ENCODE measurements at places on chromosomes 3 and 15.

GRCh38 chr3:172678068-172678467, 32.8 kb downstream of the NCEH1 start:
- peaks cover 6% of the 10 kb centered on the region for H3K36me3 ChIP-seq
- no peak overlapping the region for H3K27ac ChIP-seq
- no peak overlapping the region for H3K4me3 ChIP-seq
- DNase-seq, result no peak
- H3K4me1 ChIP-seq, result peaks cover 5% of the 10 kb centered on the region

DNA sequence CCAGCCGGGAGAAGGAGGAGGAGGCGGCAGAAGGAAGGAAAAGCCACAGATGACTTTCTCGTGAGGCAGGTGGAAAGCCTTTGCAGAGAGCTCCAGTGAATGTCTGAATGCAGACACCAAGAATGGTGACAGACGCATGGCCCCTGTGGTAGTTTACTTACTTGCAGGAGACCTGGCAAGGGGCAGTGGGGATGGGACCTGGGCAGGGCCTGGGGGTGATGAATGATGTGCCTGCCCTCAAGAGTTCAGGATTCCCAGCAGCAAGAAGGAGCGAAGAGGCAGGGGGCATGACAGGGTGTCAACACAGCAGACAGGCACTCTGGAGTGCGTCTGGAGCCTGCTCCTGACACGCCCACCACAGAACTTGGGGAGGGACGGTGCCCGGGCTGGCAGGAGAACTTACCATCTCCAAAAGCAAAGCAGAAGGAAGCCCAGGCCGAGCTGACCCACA, 260.5 kb upstream of the LYSMD4 start:
- DNase-seq, result no peak
- no peaks in the 10 kb centered on the region for H3K4me1 ChIP-seq
- peaks cover 13% of the 10 kb centered on the region for H3K36me3 ChIP-seq
- no peak overlapping the region for H3K4me3 ChIP-seq
- H3K27ac ChIP-seq, result no peak overlapping the region

DNA sequence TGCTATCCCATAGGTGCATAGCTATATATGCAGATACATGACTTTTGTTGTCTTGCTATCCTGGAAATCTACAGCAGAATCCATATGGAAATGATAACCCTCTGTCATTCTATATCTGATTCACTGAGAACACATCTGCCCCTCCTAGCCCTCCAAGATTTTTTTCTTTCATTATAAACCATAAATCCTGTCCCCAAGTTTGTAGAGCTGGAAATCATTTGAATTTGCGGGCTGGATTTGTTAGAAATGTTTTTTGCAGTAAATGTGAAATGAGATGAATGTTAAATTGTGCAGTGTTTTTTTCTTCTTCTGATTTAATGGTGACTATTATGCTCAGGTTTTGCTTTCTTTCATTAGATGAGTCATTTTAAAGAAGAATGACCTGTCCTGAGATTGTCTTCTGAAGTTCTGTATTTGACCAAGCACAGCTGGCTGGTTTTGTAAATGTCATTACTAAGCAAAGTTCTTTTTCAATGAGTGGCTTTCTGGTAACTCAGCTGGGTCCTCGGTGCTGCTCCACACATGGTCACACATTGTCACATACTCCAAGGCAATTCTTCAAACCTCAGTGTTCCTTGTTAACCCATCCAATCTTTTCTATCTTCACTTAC, 25.3 kb upstream of the ABHD17C start:
- DNase-seq, result no peak
- no peaks in the 10 kb centered on the region for H3K4me1 ChIP-seq
- no peak overlapping the region for H3K4me3 ChIP-seq
- H3K27ac ChIP-seq, result no peak overlapping the region
- H3K27me3 ChIP-seq, result peaks cover 34% of the 10 kb centered on the region

DNA sequence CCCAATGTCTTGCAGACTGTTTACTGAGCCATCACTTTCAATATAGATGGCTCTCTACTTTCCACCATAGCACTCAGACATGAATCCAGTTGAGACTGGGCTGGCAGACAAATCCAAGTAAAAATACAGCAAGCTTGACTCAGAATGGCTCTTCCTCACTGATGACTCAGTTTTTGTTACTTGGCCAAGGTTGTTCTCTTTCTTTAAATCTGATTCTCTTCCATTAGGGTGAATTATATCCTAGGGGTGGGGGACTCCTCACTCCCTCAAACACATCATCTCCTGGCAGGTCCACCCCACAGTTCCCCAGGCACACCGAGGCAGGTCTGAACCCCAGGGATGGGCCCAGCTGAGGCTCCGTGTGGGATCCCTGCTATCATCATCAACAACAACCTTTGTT, 157.9 kb downstream of the MEX3B start:
- H3K27ac ChIP-seq, result no peak overlapping the region
- H3K27me3 ChIP-seq, result no peaks in the 10 kb centered on the region
- H3K4me3 ChIP-seq, result no peak overlapping the region
- H3K36me3 ChIP-seq, result no peaks in the 10 kb centered on the region
- no peaks in the 10 kb centered on the region for H3K4me1 ChIP-seq

- no peak overlapping the region for H3K27ac ChIP-seq
- no peaks in the 10 kb centered on the region for H3K4me1 ChIP-seq
- H3K4me3 ChIP-seq, result no peak overlapping the region
- DNase-seq, result no peak
- peaks cover 17% of the 10 kb centered on the region for H3K27me3 ChIP-seq
These were observed 38.2 kb downstream of the TIMP4 start for GRCh38 chr3:12120374-12121140.

DNA sequence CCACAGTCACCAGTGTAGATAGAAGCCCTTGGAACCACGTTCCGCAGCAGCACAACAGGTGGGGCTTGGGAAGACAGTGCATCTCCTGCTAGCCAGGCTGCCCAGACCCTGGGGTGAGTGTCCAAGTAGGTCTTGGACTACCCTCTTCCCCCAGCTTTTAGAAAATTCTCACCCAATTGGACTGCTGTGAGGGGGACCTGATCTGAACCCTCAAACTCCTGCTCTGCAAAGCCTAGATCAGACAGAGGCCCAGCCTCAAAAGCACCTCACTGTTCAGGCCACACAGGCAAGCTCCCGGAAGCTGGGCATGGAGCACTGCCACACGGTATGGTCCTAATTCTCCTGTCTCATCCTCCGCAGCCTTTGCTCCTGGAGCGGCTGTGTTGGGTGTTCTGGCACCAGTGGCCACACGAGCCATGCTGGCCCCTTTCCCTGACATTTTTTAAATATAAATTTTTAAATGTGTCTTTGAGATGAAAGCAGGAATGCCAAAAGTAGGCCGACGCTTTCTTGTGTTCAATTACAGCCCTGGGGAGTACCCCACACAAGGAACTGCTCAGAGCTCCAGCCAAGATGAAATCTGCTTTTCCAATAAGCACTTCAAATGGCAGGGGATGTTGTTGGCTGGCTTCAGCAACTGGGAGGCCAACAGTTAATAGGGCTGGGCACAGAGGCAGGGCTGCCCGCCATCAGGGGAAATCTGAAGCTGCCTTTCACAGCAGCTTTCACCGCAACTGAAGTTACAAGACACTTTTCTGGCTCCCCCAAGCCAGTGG, 40.9 kb downstream of the CPN2 start:
- no peak overlapping the region for H3K4me3 ChIP-seq
- peaks cover 18% of the 10 kb centered on the region for H3K4me1 ChIP-seq
- no peak overlapping the region for H3K27ac ChIP-seq

DNA sequence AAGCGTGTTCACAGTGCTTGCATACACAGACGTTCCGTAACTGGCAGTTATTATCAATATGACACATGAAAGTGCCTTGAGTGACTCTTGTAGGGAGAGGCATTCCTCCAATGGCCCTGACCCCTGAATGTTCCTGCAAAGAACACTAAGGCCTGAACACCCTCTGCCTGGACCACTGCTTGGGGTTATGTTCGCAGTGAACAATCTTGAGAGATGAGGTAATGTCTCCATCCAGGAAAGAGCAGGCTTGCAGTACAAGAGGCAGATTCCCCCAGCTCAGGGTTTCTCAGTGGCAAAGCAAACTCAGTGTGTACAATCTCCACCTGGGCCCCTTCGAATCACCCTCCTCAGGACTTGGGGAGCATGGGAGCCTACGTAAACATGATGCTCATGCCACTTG, 324.6 kb downstream of the MAGI1 start:
- peaks cover 3% of the 10 kb centered on the region for H3K27me3 ChIP-seq
- no peak for DNase-seq
- no peaks in the 10 kb centered on the region for H3K4me1 ChIP-seq
- no peak overlapping the region for H3K27ac ChIP-seq
- H3K4me3 ChIP-seq, result no peak overlapping the region

- no peaks in the 10 kb centered on the region for H3K36me3 ChIP-seq
- no peaks in the 10 kb centered on the region for H3K4me1 ChIP-seq
- H3K4me3 ChIP-seq, result no peak overlapping the region
These were observed 41.5 kb downstream of the TNK2 start for GRCh38 chr3:195866686-195867511.

GRCh38 chr3:194139071-194139813, 3.3 kb downstream of the HES1 start:
- no peak for DNase-seq
- no peaks in the 10 kb centered on the region for H3K36me3 ChIP-seq
- H3K27ac ChIP-seq, result no peak overlapping the region
- peaks cover 56% of the 10 kb centered on the region for H3K4me1 ChIP-seq
- H3K27me3 ChIP-seq, result peaks cover 40% of the 10 kb centered on the region

GRCh38 chr15:99282586-99282985, 31.3 kb downstream of the LRRC28 start:
- H3K4me1 ChIP-seq, result peaks cover 9% of the 10 kb centered on the region
- H3K27me3 ChIP-seq, result no peaks in the 10 kb centered on the region
- no peak overlapping the region for H3K4me3 ChIP-seq
- no peak for DNase-seq
- H3K27ac ChIP-seq, result no peak overlapping the region
- H3K36me3 ChIP-seq, result peaks cover 19% of the 10 kb centered on the region

DNA sequence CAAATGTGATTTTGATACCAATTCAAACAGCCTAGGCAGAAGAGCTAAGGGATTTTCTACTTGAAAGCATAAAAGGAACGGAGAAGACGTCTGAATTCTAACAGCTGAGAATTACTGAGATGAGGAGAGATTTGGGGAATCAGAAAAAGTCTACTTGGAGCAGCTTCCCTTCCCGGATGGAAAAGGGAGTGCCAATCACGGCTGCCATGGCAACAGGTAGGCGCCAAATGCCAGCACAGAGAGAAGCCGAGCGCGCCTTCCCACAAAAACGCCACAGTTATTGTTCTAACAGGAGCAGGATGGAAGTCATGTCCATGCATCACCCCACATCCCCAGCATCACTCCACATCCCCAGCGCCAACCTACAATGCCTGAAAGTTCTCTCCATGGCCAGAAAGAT, 63.5 kb upstream of the PRR20G start:
- no peak for DNase-seq
- no peaks in the 10 kb centered on the region for H3K4me1 ChIP-seq
- peaks cover 16% of the 10 kb centered on the region for H3K36me3 ChIP-seq
- H3K27ac ChIP-seq, result no peak overlapping the region
- no peak overlapping the region for H3K4me3 ChIP-seq
- H3K27me3 ChIP-seq, result peaks cover 41% of the 10 kb centered on the region

GRCh38 chr3:153901991-153902390, 219.2 kb upstream of the ARHGEF26 start:
- H3K4me1 ChIP-seq, result no peaks in the 10 kb centered on the region
- peaks cover 5% of the 10 kb centered on the region for H3K27me3 ChIP-seq
- H3K27ac ChIP-seq, result no peak overlapping the region
